ENCODE measurements at places on chromosomes 6 and 20.

- no peak for DNase-seq
These were observed 95.1 kb upstream of the SASH1 start for GRCh38 chr6:148247386-148248063.

DNA sequence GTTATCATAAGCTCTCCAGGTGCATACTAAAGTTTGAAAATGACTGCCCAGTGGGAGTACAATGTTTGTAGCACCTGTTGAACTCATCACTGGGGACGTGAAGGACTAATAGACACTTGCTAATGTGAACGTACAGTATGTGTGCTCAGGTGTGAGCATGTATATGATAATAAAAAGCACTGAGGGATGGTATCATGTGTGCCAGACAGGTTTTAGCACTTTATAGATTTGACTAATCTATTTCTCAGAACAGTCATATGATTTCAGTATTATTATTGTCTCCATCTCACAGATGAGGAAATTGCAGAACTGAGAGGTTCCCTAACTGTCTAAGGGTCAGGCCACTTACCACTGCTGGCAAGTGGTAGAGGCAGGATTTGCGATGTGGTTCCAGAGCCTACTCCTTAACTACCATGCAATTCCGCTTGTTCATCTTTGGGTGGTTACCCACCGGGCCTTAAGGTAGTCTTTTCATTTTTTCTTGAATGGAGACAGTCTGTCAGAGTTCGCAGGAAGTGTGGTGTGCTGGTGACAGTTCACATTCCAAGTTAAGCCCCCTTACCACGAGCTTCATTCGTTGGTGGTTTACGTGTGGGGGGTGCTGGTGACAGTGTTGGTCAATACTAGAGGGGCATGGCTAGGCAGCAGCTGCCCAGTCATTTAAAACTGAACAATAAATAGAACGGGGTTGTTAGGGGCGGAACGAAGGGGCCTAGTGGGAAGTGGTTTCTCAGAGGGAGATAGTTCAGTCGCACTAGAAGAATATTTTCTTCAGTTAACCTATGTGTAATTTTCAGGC is 46.8 kb downstream of the RREB1 start:
- DNase-seq = no peak

- no peak for DNase-seq
These were observed 8.4 kb downstream of the CCDC167 start for GRCh38 chr6:37491171-37491829.

GRCh38 chr6:135498185-135498841 is 773 bp upstream of the AHI1 start:
- peak; percentile 73 for DNase-seq

DNA sequence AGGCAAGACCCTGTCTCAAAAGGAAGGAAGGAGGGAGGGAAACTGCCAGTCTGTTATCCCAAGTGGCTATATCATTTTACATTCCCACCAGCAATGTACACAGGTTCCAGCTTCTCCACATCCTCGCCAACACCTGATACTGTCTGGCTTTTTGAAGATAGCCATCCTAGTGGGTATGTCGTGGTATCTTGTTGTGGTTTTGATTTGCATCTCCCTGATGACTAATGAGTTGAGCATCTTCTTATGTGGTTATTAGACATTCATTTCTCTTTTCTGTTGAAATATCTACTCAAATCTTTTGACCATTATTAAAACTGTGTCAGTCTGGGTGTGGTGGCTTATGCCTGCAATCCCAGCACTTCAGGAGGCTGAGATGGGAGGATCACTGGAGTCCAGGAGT is 47.9 kb upstream of the ARID1B start:
- DNase-seq = no peak

DNA sequence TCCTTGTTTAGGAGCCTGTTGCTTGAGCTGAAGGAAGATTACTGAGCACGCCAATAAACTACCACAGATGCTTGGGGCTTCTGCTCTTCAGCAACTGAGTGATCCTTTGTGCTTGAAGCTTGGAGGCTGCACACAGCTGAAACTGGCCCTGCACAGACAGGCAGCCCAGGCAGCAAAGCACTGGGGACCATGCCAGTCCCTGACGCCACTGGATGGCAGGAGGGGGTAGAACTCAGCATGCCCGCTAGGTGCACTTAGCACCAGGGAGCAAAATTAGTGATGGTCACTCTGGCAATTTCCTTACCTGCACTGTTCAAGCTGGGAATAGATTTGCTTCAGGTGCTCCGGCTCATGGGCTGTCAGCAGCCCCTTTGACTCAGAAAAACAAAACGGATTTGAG is 91.5 kb downstream of the FAM50B start:
- DNase-seq = no peak

GRCh38 chr6:128513878-128514277 is 6.5 kb downstream of the PTPRK start:
- DNase-seq = no peak

DNA sequence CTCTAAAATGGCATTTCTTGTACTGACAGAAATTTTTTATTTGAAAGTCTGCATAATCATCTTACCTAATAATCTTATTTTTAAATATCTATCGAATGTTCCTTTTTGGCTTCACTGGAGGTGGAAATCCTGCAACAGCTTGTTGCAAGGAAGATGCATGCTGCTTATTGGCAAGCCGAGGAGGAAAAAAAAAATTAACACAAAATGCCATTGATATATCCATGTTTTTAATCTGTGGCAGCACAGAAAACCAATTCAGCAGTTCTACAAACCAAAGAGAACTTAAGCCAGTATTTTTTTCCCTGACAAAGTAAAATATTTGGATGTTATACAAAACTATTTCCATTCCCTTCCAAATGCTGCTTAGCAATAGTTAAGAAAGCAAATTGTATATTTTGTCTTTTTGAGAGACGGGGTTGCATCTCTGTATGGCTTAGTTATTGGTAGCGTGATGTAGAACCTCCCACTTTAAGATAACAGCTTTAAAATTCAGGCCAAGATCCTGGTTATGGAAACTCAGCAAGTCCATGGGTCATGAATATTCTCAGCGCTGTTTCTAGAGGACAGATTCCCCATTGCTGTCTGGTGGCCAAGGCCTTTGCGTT is 231.4 kb downstream of the TMEM242 start:
- no peak for DNase-seq

DNA sequence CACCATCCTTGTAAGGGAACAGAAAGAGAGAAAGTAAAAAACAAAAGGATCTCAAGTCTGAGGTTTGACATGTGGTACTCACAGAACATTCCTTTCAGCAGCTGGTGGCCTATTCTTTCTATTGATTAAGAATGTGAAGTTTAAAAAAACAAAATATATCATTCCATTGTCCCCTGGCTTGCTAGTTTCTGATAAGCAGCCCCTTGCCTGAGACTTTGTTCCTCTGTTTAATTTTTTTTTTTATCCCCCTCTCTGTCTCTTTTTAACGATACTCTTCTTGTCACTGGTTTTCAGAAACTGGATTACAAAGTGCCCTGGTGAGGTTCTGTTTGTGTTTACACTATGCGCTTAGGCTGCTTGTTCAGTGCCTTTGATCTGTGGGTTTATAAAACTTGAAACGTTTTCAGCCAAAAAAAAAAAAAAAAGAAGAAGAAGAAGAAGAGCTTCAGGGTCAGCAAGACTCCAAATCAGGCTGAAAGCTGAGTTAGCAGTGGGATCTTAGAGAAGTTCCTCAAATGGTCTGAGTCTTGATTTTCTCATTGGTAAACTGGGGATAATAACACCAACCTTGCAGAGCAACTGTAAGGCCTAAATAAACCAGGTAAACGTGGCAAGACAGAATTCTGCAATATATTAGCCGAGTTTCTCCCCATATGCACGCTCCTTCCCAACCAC is 45.1 kb upstream of the SLC22A23 start:
- no peak for DNase-seq

GRCh38 chr6:35804996-35805736 is at the start of gene LHFPL5:
Gene LHFPL5 (plus strand): TSS chr6:35805352. CDS start chr6:35805671, 319 bp downstream.
- peak; percentile 78 for DNase-seq

GRCh38 chr6:131036601-131037000 is 26.4 kb downstream of the EPB41L2 start:
- no peak for DNase-seq

DNA sequence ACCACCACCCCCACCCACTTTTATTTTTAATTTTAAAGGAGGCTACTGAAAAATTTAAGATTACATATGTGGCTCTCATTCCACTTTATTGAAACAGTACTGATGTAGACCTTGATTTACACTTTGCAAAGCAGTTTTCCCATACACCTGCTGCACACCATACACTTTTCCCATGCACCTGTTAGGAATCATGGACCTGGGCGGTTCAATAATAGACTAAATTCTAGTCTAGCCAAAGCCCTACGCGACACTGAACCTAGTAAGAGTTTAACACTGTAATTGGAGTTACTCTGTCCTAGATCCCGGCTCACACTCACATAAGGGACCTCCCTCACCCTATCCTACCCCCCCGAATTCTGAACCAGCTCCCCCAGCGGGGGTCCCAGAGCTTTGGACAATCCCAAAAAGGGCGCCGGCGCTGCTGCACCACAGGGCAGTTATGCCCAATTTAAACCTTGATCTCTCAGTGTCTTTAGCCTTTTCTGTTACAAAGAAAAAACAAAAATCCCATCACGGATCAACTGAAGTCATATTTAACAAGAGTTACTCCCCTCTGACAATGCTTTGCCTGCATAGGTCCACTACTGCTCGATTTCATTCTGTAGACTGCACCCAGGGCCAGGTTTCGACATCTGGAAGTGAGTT is 2.4 kb upstream of the GCLC start:
- no peak for DNase-seq

GRCh38 chr20:22862671-22863230 is 172.4 kb upstream of the SSTR4 start:
- DNase-seq = no peak

GRCh38 chr20:63329331-63330083 is 31.6 kb downstream of the CHRNA4 start:
- DNase-seq = no peak

DNA sequence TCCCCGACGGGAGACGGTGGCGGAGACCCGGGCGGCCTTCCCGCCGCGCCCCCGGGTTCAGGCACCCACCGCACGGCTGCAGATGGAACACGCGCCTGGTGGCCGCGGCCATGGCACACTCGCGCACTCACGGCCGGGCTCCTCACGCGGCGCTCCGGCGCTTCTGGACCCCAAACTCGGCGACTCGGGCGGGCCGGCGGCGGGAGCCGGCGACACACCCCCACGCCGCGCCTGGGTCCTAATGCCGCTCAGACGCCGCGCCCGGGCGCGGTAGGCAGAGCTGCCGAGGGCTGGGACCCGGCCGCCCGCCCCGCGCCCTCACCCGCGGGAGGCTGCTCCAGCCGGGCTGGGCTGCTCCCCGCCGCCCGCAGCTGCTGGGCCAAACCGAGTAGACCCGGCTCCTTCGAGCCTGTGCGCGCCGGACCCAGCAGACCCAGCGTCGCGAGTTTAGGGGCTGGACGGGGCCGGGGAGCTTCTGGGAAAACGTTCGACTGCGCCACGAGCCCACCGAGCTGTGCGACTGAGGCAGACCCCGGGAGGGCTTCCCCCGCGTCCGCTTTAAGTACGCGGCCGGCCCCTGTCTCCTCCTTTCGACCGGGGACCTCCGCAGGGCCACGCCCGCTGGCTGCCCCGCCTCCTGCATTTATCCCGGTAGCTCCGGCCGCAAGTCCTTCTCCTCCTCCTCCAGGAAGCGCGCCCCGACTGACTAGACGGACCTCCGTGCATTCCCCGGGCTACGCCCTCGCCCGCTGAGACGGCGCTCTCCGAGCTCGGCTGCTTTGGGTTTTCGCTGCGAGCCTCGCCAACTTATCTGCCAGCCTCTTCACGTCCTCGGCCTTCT is at the start of gene SLC4A11:
Gene SLC4A11, minus strand, starts transcription at position 165 of the 841 bp plus-strand sequence. Its CDS starts 53 bp downstream, at position 112.
- DNase-seq = no peak

GRCh38 chr6:16519265-16520242 is 241.7 kb downstream of the ATXN1 start:
- DNase-seq = no peak

GRCh38 chr6:113331021-113331420 is 526.1 kb upstream of the MARCKS start:
- no peak for DNase-seq

DNA sequence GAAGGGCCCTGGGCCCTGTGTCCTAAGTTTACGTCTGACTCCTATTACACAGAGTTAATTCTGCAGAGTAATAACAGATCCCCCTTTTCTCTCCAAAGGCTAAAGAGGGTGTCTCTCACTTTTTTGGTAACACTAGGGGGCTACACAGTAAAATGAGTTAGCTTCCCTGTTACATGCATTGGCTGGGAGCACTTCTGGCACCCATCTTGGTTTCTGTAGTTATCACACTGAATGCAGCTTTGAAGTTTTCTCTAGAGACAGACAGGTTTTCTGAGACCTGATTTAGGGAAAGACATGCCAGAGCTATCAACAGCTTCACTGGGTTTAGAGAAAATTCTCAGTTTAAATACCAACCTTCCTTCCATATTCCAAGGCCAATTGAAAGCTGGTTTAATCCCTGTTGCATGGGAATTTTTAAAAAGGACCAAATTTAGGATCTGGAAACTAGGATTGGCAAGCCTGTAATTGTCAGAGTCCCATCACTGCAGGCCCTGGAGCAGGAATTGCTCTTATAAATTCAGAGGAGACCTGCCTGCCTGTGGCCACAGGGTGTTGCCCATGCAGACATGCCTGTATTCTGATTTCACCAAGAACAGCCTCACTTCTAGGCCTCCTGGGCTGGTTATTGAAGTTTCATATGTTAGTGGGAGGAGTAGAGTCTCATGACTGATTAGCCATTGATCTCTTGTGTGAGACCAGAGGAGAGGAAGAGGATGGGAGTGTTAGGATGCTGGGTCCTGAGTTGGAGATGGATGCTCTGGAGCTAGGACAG is 29.4 kb downstream of the RNF8 start:
- DNase-seq = no peak

DNA sequence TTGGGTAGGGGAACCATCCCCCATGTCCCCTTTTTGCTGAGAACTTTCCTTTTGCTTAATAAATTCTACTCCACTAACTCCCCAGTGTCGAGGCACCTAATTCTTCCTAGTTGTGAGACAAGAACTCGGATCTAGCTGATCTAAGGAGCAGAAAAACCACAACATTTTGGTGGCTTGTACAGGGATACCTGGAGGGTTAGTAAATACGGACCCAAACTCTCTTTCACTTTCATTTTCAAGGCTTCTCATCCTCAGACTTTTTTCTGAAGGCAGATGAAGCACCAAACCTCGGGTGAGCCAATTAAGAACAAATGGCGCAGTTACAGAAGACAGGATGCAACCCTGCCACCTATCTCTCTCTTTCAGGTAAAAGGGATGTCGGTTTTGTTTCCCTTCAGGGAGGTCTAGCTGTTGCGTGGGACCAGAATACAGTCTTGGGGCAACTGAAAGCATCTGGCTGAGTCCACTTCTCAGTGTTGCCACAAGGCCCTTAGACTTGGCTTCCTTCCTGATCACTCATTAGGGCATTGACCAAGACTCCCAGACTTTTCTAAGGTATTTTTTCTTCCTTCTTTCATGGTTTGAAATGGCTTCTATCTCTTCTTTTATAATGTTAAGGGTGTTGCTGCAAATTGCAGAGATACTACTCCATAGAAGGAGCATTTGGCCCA is 11.1 kb upstream of the HTR1B start:
- no peak for DNase-seq

- no peak for DNase-seq
These were observed 66.1 kb upstream of the GLP1R start for GRCh38 chr6:38982470-38982869.
